CD8-positive, alpha-beta T cell (primary cell): ENCODE measurements at places on chromosomes 13 and 19. TPM values are rescaled to one million over a fixed set of nuclear protein-coding genes. Genes with fewer than 3 reads are reported as not detected.

The VAV1 gene
- total RNA-seq, result 75.5 TPM

The NKPD1 gene
- total RNA-seq, result 0.87 TPM

GRCh38 chr19:34041925-34042521 lies 130.3 kb upstream of the LSM14A start:
- DNase-seq, result peak; percentile 73

The PABPC3 gene
- 1.5 TPM for total RNA-seq

The CPAMD8 gene
- 0.43 TPM for total RNA-seq

The RXFP2 gene
- not detected for total RNA-seq

DNA sequence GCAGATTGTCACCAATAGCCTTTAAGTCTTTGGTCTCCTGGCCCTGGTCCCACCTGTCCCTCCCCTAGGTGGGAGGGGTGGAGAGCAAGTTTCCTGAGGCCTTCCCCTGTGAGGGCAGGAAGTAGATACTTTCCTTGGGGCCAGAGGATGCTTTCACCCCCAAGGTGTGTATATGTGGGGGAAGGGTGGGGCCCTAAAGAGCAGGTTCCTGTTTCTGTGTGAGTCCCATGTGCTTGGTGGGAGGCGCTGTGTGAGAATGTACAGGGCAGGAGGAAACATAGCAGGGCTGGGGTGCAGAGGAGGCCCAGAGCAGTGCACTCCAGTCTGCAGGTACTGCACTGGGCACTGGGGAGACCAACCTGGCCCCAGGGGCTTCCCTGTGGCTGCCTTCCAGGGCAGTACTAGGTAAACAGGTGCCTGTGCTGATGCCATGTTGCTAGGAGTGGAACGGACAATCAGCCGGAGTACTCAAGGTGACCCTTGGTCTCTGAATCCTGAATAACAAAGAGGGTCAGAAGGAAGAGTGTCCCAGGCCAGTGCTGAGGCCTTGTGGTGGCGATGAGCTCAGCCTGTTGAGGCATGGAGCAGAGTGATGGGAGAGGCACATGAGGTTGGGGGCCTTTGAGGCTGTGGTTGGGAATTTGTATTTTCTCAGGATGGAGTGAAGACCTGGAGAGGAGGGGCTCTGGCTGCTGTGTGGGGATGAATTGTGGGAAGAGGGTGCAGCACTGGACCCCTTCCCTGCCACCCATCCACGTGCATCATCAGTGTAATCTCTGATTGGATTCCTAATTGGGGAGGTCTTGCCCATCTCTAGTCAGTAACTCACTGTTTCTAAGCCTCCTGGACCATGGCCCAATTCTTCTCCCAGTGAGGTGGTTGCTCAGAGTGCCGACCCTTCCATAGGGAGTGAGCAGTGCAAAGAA lies 5.1 kb downstream of the EGLN2 start:
- peak; percentile 84 for DNase-seq

GRCh38 chr13:28582892-28583240 lies 76.1 kb upstream of the POMP start:
- no peak for DNase-seq
